Myocyte (in vitro differentiated cells): ENCODE measurements at places on chromosomes 7 and 10. TPM values are rescaled to one million over a fixed set of nuclear protein-coding genes. Genes with fewer than 3 reads are reported as not detected.

Gene COBL
- 52.6 and 59.9 TPM in 2 replicates for total RNA-seq

Gene C7orf57
- total RNA-seq = 0.83 and 1.1 TPM in 2 replicates

Gene SLC26A5
- not detected in 2 replicates for total RNA-seq

Gene HOXA9
- 9.1 and 13.0 TPM in 2 replicates for total RNA-seq

Gene DENND11
- total RNA-seq = 2.3 TPM in 2 replicates

Gene PIK3AP1
- total RNA-seq = 0.29 and 2.0 TPM in 2 replicates

Gene CABCOCO1
- 0.13 and 0.99 TPM in 2 replicates for total RNA-seq

Gene SYT15B
- total RNA-seq = not detected in 2 replicates

Gene CNPY1
- 0.68 and 2.2 TPM in 2 replicates for total RNA-seq

Gene GNB2
- 96.5 and 115 TPM in 2 replicates for total RNA-seq
